ENCODE measurements at places on chromosomes 12 and 14. TPM values are rescaled to one million over a fixed set of nuclear protein-coding genes. Genes with fewer than 3 reads are reported as not detected.

DNA sequence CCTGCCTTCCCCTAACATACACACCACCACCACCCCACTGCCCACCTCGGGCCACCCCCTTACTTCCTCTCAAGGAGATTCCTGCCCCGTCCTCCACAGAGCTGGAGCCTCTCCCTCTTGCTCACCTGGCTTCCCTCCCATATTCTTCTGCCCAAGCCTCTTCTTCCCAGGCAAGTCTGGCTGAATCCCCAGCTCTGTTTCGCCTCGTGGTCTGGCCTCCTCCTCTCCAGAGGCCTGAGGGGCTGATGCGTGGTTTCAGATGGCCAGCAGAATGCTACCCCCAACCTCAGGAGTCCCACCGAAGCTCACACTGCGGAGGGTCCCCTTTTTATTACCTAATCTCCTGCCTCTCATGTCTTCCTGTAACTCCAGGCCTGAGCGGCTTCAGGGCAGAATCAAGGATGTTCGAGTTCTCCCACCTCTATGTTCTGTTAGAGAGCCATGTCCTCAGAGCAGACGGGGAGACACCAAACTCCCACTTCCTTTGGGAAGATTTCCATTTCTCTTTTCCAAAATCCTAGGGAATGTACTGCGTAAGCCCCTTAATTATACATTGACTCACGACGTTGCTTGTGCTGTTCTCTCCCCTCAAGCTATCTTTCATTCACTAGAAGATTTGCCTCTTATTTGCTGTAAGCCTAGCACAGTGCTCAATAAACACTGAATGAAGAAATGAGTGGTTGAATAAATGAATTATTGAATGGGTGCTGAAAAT is 33.9 kb upstream of the LTBP2 start:
- H3K27ac ChIP-seq, result no peak overlapping the region
- no peaks in the 10 kb centered on the region for H3K4me1 ChIP-seq
- H3K27me3 ChIP-seq, result peaks cover 2% of the 10 kb centered on the region

DNA sequence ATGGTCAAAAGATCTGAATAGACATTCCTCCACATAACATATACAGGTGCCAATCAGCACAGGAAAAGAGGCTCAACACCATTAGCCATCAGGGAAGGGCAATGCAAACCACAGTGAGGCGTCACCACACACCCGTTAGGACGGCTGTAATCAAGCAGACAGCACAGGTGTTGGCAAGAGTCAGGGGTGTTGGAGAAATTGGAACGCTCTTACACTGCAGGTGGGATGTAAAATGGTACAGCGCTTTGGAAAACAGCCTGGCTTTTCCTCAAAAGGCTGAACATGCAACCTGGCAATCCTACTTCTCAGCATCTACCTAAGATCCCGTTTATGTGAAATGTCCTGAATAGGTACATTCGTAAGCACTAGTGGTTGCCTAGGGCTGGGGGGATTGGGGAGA is 21.5 kb upstream of the MMP17 start:
- peaks cover 9% of the 10 kb centered on the region for H3K36me3 ChIP-seq
- H3K4me1 ChIP-seq, result no peaks in the 10 kb centered on the region
- no peak for DNase-seq
- no peak overlapping the region for H3K27ac ChIP-seq

GRCh38 chr12:82688035-82688501 is 1.4 kb downstream of the TMTC2 start:
- peak overlapping the region; percentile 88 for H3K27ac ChIP-seq
- peak overlapping the region; percentile 79 for H3K4me3 ChIP-seq
- no peak for DNase-seq
- H3K36me3 ChIP-seq, result no peaks in the 10 kb centered on the region

The NKX2-1 gene
- total RNA-seq, result not detected

DNA sequence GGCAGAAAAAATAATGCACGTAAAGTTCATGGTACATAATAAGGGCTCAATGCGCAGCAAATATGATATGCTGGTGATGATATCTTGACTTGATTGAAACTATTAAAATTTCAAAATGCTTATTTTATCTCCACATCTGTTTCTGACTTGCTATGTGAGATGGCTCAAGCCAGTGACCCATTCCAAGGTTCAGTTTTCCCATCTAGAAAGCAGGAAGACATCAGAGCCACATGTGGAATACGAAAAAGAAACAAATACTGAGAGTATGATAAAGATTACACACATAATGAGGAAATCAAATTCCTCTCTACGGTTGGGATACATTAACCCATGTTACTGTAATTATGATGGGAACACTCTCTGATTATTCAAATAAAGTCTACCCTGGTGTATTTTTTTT is 24.0 kb upstream of the TSPAN11 start:
- no peaks in the 10 kb centered on the region for H3K36me3 ChIP-seq
- H3K27me3 ChIP-seq, result peaks cover 12% of the 10 kb centered on the region
- H3K27ac ChIP-seq, result no peak overlapping the region
- no peaks in the 10 kb centered on the region for H3K4me1 ChIP-seq

The TMPRSS12 gene
- not detected for total RNA-seq

DNA sequence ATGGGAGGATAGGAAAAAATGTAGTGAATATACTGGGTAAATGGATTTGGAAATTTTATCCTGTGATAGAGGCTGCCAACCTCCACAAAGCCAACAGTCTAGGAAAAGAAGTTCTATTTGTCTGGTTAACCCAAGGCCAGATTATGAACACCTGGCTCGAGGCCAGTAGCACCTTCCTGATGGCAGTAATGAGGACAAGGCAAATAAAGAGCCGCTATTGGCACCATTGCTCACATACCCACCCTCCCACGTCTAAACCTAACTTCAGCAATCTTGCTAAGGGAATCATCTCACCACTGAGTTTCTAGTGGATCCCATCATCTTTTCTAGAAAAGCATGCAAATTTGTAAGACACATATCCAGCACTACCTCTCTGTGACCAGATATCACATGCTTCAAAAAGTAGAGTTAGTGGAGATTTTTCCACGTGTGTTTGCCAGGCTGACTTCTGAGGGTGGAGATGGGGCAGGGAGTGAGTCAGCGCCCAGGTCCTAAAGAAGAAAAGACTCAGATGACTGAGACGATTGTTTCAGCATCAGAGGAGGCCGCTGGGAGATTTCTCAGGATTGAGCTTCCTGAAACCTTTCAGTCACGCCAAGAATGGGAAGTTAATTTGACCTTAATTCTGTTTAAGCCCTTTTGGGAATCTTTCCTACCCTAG is 362.9 kb downstream of the EMP1 start:
- peaks cover 6% of the 10 kb centered on the region for H3K27me3 ChIP-seq
- no peak overlapping the region for H3K27ac ChIP-seq
- no peaks in the 10 kb centered on the region for H3K4me1 ChIP-seq
- H3K4me3 ChIP-seq, result no peak overlapping the region
- H3K36me3 ChIP-seq, result no peaks in the 10 kb centered on the region

DNA sequence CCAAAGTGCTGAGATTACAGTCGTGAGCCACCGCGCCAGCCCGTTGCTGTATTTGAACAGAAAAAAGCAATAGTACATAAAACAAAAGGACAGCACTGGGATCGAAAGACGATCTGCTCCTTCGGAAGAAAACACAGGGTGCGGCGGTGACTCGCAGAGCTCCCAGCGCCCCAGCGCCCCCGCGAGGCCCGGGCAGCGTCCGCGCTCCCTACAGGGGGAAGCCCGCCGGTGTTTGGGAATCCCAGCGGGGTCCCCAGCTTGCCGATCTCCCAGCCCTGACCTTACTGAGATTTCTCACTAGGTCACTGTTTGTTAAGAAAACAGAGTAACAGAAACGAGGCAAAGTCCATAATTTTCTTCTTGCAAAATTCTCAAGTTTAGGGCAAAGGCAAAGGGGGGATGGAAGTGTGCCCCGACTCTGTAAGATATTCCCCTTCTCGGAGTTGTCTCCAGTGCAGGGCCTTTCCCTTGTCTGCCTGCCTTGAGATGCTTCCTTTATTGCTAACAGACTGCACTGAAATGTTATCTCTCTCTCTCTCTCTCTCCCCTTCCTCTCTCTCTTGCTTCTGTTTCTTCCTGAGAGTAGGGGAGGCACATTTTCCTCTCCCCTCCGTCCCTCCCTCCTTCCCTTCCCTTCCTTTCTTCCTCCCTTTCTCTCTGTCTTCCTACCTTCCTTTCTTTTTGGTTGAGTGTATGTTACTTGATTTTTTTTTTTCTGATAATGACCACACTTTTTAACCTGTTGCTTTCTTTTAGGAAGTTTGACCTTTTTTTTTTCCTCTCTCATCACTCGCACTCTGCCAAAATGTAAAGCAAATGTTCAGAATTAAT is 91.9 kb downstream of the TMEM30B start:
- H3K4me3 ChIP-seq, result peak overlapping the region; percentile 62
- no peak overlapping the region for H3K27ac ChIP-seq
- H3K4me1 ChIP-seq, result peaks cover 15% of the 10 kb centered on the region
- peaks cover 58% of the 10 kb centered on the region for H3K27me3 ChIP-seq
- DNase-seq, result peak; percentile 74

- no peaks in the 10 kb centered on the region for H3K4me1 ChIP-seq
- no peak overlapping the region for H3K4me3 ChIP-seq
- H3K36me3 ChIP-seq, result peaks cover 20% of the 10 kb centered on the region
- no peak overlapping the region for H3K27ac ChIP-seq
- H3K27me3 ChIP-seq, result no peaks in the 10 kb centered on the region
- no peak for DNase-seq
Measured at GRCh38 chr12:109449845-109450532, 27.1 kb downstream of the KCTD10 start.

The ASCL1 gene
- not detected for total RNA-seq

- DNase-seq, result no peak
- no peaks in the 10 kb centered on the region for H3K36me3 ChIP-seq
- peaks cover 3% of the 10 kb centered on the region for H3K27me3 ChIP-seq
- H3K4me1 ChIP-seq, result no peaks in the 10 kb centered on the region
- H3K27ac ChIP-seq, result no peak overlapping the region
- no peak overlapping the region for H3K4me3 ChIP-seq
Measured at GRCh38 chr14:63134801-63135200, 69.4 kb upstream of the RHOJ start.

- no peak for DNase-seq
- H3K27me3 ChIP-seq, result no peaks in the 10 kb centered on the region
- H3K4me3 ChIP-seq, result no peak overlapping the region
- peaks cover 7% of the 10 kb centered on the region for H3K36me3 ChIP-seq
- H3K4me1 ChIP-seq, result no peaks in the 10 kb centered on the region
Measured at GRCh38 chr12:1463073-1463905, 131.1 kb downstream of the FBXL14 start.

DNA sequence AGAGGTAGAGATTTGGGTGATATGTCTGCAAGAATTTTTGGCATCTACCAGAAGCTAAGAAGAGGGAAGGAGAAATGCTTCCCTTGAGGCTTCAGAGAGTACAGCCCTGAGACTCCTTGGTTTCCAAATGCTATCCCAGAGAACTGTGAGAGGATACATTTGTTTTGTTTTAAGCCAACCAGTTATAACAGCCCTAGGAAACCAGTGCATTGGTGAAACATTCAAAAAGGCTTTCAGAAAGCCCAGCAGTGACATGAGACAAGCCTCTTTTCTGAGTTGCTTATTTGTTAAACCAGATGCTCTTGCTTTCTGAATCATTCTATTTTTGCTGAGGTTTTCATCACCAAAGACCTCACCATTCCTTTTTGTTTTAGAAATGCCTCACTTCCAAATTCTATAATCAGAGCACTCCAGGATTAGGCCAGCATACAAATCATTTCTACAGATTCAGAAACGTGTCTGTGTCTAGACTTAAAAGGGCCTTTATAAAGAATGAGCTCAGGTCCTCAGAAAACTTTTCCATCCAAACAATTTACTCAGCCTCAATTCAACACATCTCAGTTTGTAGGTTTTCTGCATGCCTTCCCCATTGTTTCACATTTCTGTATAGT is 1617.8 kb upstream of the FLRT2 start:
- H3K36me3 ChIP-seq, result no peaks in the 10 kb centered on the region
- no peak overlapping the region for H3K4me3 ChIP-seq
- no peaks in the 10 kb centered on the region for H3K27me3 ChIP-seq
- H3K4me1 ChIP-seq, result no peaks in the 10 kb centered on the region

The AQP5 gene
- not detected for total RNA-seq

The GALNT8 gene
- total RNA-seq, result 0.73 TPM

- H3K27me3 ChIP-seq, result no peaks in the 10 kb centered on the region
- peaks cover 22% of the 10 kb centered on the region for H3K4me1 ChIP-seq
- no peaks in the 10 kb centered on the region for H3K36me3 ChIP-seq
- DNase-seq, result no peak
Measured at GRCh38 chr12:47570151-47570550, 135.7 kb downstream of the RPAP3 start.

DNA sequence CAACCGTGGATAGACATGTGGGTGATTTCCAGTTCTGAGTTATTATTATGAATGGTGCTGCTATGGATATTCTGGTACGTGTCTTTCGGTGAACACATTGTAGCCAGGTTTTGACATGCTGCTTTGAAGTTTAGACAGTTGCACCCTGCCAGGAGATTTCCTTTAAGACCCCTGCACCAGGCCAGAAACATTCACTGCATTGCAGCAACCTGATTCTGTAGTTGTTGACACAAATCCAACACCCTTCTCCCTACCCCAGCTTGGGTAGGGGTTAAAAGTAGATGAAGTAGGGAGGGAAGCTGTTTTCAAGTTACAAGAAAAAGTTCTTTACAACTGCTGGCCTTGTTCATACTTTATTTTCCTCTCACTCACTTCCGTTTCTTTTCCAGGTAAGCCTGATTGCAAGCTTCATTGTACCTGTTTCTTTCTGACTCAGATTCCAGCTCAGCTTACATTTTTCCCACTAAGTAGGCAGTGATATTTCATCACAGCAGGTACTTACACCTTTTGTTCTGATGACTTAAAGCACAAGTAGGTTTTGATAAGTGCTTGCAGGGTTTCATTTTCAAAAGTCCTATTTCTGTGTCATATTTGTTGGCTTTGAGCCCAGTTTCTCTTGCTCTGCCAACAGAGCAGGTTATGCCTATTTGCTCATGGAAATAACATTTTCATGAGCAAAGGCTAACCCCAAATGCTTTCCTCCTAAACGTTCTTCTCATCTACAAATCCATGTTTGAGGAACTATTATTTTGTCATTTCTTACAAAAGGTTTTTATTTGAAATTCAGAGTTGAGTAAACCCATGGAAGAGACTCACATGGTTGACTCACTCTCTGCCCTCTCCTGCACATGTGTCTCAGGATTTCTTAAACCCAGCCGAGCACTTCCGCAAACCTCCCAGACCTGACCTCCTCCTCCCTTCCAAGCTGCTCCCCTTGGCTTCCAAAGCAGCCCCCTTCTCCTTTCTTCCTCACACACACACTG is 12.1 kb upstream of the LTA4H start:
- peak; percentile 30 for DNase-seq
- H3K4me1 ChIP-seq, result peaks cover 58% of the 10 kb centered on the region
- peak overlapping the region; percentile 20 for H3K4me3 ChIP-seq
- H3K36me3 ChIP-seq, result no peaks in the 10 kb centered on the region
- no peaks in the 10 kb centered on the region for H3K27me3 ChIP-seq

GRCh38 chr12:75631831-75632230 is 120.4 kb upstream of the KRR1 start:
- H3K4me1 ChIP-seq, result peaks cover 13% of the 10 kb centered on the region
- H3K4me3 ChIP-seq, result no peak overlapping the region
- no peak overlapping the region for H3K27ac ChIP-seq
- DNase-seq, result no peak
- no peaks in the 10 kb centered on the region for H3K36me3 ChIP-seq
- H3K27me3 ChIP-seq, result peaks cover 20% of the 10 kb centered on the region

The KLHL33 gene
- total RNA-seq, result 0.05 TPM

GRCh38 chr12:13257356-13257875 is 60.9 kb downstream of the EMP1 start:
- no peak overlapping the region for H3K27ac ChIP-seq
- no peaks in the 10 kb centered on the region for H3K36me3 ChIP-seq
- peaks cover 3% of the 10 kb centered on the region for H3K4me1 ChIP-seq

GRCh38 chr12:58249610-58250009 is 308.2 kb downstream of the ATP23 start:
- no peaks in the 10 kb centered on the region for H3K4me1 ChIP-seq
- H3K36me3 ChIP-seq, result no peaks in the 10 kb centered on the region
- no peak for DNase-seq
- peaks cover 2% of the 10 kb centered on the region for H3K27me3 ChIP-seq
- H3K27ac ChIP-seq, result no peak overlapping the region
- no peak overlapping the region for H3K4me3 ChIP-seq

All from activated CD4-positive, alpha-beta T cell treated with anti-CD3 and anti-CD28 coated beads for 36 hours (primary cell).